NCI-H1436 treated with DMSO at 0.1 percent for 48 hours (cell line): ENCODE measurements at places on chromosomes 7 and 10.

DNA sequence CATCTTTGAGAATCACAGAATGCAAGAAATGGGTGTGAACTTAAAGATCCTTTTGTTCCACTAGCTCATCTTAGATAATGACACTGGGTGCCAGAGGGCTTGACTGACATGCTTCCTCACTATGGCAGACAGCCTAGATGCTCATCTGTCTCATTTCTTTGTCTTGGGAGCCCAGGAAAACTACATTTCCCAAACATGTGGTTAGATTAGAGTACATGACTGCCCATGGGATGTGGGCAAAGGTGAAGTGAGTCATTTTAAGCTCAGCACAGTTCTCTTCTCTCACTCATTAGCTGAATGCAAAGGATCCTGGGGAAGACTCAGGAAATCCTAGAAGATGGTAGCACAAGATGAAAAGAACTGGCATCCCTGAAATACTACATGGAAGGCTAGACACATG, 32.5 kb upstream of the TBX20 start:
- DNase-seq: no peak

DNA sequence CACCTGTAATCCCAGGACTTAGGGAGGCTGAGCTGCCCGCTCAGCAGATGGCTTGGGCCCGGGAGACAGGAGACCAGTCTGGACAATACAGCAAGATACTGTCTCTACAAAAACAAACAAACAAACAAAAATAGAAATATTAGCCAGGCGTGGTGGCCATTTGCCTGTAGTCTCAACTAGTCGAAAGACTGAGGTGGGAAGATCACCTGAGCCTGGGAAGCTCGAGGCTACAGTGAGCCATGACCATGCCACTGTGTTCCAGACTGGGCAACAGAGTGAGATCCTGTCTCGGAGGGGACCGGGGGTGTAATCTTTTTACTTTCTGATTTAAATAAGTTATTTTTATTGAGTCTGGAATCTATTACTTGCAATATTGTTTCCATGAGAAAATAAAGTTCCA, 274.6 kb downstream of the PARD3 start:
- no peak for DNase-seq

DNA sequence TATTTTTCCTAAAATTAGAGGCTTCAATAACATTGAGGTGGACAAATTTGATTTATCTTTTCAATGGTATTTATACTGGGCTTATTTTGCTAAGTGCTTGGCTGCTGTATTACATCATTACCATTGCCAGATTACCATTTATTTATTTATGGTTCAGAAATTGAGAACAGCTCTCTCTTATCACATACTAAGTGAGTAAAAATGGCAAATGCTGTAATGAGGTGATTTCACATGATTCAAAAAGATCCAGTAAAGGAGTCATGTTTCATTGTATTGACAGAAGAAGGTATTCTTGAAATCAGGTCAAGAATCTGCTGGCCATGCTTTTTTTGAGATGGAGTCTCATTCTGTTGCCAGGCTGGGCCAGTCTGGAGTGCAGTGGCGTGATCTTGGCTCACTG, 322.6 kb downstream of the KIF20B start:
- no peak for DNase-seq

- no peak for DNase-seq
These were observed 25.7 kb downstream of the NDUFB2 start for GRCh38 chr7:140722254-140722653.

GRCh38 chr10:18658271-18659124, 733 bp upstream of the ARL5B start:
- DNase-seq: no peak

GRCh38 chr7:67671006-67671548, 674.4 kb downstream of the TYW1 start:
- no peak for DNase-seq

DNA sequence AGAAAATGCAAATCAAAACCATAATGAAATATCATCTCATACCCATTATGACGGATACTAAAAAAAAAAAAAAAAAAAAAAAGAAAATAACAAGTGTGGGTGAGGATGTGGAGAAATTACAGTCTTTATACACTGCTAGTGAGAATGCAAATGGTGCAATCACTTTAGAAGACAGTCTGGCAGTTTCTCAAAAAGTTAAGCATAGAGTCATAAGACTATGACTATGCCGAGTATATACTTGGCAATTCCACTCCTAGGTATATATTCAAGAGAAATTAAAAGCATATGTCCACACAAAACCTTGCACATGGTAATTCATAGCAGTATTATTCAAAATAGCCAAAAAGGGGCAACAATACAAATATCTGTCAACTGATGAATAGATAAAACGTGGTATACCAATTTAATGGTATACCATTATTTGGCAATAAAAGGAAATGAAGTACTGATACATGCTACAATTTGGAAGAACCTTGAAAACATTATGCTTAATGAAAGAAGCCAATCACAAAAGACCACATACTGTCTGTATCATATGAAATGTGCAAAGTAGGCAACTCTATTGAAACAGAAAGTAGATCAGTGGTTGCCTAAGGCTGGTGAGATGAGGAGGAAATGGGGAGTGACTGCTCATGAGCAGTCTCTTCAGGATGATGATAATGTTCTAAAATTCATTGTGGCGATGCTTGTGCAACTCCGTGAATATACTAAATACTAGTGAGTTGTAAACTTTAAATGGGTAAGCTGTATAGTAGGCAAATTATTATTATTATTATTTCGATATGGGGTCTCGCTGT, 90.1 kb upstream of the NANOS1 start:
- no peak for DNase-seq

GRCh38 chr7:115449689-115450088, 527.8 kb downstream of the MDFIC start:
- DNase-seq: no peak

GRCh38 chr7:107742678-107743566, 1.0 kb upstream of the CBLL1 start:
- DNase-seq: peak; percentile 24

DNA sequence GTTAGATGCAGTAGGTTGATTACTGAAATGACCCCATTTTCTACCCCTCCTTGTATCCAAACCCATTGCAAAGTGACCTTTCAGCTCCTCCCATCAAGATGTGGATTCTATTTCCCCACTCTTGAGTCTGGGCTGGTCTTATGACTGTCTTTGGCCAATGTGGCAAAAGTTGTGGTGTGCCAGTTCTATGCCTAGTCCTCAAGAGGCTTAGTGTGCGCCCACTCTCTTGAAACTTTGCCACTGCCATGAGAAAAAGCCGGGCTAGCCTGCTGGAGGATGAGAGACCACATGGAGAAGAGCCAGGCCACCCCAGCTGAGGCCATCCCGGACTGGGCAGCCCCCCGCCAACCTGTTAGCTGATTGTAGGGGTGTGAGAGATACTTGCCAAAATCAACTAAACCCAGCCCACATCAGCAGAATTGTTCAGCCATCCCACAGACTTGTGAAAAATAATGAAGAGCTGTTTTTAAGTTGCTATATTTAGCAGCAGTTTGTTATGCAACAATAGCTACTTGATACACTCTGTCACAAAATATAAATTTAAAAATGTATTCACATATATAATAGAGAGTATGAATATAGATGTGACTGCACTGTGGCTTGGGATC, 131.0 kb upstream of the PALS2 start:
- no peak for DNase-seq

DNA sequence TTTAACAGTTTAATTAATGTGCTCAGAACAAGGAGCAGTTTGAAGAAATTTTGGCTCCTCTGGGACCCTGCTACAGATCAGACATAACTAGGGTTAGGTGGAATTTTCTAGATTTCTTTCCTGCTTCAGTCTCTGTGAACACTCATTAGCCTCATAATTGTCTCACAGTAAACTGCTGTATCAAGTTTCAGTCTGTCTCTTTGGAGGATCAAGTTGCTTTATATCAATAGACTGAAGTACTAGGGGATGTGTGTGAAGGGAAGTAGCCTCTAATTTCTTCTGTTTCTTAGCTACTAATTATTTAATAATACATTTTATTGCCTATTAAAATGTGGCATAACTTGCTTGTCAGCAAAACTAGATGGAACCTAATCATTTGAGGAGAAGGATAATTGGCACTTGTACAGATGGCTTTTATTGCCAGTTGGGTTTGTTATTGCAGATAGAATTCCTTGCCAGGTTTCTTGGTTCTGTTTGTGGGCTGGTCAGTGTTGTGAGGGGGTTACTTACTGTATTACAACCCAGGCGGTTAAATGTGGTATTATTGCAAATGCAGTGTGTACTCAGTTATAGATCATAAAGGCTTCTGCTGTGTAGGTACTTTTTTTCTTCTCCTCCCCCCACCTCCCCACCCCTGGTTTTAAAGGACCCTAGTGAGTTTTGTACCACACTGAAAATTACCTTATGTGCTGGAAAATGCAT, 758.0 kb downstream of the AUTS2 start:
- DNase-seq: peak; percentile 94

DNA sequence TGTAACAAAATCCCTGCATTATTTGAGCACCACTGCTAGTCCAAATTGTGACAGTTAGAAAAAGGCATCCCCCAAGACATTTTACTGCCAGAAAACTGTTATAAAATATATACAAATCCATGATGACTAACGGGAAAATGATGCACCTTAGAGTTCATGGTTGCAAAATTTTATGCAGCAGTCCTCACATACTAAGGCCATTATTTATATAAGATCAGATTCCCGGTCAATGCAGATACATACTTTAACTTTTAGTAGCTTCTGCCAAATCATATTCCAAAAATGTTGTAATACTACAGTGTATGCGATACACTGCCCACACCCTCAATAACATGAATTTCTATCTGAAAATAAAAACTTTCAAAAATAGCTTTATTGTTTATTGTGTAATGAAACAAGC, 239.9 kb upstream of the ZNF32 start:
- DNase-seq: no peak

GRCh38 chr7:148709014-148709413, 10.3 kb downstream of the CUL1 start:
- DNase-seq: no peak

GRCh38 chr7:142598297-142598696, 151.0 kb upstream of the PRSS1 start:
- DNase-seq: no peak

GRCh38 chr7:70634610-70635068, 497.3 kb upstream of the GALNT17 start:
- no peak for DNase-seq

GRCh38 chr7:101140339-101140699, 13.4 kb downstream of the SERPINE1 start:
- DNase-seq: peak; percentile 18
